GM20000 (cell line): ENCODE measurements at places on chromosomes 7 and 10.

DNA sequence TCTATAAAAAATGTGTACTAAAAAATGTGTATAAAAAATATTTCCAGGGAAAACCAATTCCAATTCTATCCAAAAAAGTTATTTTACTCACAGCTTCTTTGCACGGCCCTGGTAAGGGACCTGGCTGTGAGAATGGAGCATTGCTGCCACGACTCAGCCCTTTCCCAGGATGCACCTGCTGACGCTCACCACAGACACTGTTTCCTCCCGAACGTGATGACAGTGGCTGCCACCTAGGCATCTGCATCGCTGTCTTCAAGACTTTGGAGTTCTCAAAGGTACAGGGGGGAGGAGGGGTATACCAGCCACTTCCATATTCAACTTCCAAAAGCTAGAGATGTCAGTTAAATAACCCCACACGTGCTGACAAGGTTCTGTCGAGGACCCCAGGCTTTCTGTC is 23.9 kb upstream of the PTPRN2 start:
- DNase-seq, result no peak

DNA sequence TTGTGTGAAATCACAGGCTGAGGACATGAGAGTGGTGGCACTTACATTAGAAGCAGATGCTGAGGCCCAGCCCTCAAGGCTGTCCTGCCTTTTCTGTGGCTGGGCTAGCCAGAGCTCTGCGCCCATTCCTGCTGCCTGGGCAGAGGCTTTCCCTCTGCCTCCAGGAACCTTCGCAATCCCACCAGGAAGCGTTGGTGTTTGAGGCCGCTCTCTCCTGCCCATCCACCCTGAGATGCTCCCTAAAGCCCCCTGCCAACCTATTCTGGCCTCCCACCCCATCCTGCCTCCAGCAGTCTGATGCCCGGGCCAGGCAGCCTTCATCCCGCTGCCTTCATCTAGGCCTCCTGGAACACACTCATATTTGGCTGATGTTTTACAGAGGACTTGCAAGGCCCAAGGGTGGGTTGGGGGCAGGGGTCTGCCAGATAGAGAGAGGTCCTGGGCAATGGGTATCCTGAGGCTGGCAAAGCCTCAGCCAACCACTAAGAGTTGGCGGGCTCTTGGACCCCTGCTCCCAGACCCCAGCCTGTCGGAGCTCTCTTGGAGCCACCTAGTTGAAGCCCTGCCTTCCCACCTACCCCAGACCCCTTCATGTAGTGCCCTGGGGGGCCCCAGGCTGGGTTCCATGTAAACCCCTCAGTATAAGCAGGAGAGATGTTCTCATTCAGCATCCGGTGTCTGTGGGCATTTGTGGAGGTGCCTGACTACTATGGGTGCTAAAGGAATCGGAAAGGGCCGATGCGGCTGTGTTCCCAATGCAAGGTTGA is 32.7 kb downstream of the LDB3 start:
- DNase-seq, result no peak

DNA sequence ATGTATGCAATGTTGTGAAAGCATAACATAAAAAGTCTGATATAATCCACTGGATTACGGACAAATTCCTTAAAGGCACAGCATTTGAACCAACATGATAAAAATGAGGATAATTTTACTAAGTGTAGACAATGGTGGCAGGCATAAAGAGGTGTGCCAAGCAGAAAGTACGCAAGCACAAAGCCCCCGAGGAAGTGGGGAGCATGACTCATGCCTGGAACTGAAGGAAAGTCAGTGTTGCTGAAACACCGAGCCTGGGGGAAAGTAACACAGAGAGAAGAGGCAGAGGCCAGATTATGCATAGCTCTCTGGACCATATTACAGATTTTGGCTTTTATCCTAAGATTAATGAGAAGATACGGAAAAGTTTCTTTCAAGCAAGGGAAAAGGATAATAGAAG is 490.0 kb upstream of the PHF14 start:
- no peak for DNase-seq

DNA sequence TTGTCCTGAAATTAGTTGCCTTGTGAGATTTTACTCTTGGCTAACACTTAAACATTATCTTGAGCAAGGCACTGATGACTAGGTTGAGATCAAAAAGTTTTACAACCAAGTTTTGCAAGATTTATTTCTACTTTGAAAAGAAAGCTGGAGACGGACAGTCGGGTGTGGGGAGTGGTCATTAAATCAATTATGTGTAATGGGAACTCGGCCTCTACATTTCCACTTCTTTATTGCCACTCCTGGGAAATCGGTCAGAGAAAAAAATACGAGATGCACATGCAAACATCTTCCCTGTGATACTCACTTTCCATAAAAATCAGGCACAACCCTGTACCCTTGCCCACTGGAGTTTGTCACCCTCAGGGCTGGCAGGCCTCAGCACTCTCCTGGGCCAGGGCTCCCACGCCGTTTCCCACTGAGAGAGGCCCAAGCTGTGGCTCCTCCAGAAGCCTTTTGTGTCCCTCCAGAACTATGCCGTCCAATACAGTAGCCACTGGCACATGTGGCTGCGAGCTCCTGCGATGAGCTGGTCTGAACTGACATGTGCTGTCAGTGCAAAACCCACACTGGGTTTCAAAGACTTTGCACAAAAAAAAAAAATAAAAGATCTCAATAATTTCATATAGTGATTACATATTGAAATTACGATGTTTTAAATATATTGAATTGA is 7.5 kb upstream of the GPNMB start:
- no peak for DNase-seq

GRCh38 chr7:1229956-1230355 is 2.7 kb upstream of the UNCX start:
- DNase-seq, result no peak

DNA sequence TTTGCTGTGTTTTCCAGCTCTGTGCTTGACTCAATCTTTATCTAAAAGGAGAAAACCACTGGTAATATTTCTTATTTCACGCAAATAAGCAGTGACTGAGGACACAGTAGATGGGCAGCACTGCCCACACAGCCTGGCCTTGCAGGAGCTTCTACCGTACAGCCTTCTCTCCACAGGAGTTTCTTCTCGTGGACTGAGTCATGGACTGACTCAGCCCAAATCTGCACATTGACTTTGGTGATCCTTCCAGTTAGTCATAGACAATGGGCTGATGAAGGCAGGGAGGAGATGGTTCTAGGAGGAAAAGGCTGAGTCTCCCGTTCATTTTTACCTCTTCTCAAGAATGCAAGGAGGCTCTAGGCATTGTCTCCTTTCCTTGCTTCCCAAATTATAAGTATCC is 200.7 kb downstream of the RAPGEF5 start:
- no peak for DNase-seq

- DNase-seq, result no peak
Measured at GRCh38 chr10:130409331-130409730, 273.1 kb downstream of the GLRX3 start.

- DNase-seq, result no peak
Measured at GRCh38 chr10:133565441-133566294, at the start of gene SYCE1. SYCE1 (minus strand) TSS chr10:133565583; CDS start chr10:133565529, 54 bp downstream.

- no peak for DNase-seq
Measured at GRCh38 chr7:129041142-129042085, 13.5 kb downstream of the TNPO3 start.

- no peak for DNase-seq
Measured at GRCh38 chr10:13839430-13839990, 252.7 kb downstream of the PRPF18 start.

- DNase-seq, result no peak
Measured at GRCh38 chr7:33774762-33775523, 130.4 kb upstream of the BMPER start.

- DNase-seq, result no peak
Measured at GRCh38 chr10:37860494-37861190, 3.2 kb upstream of the ZNF248 start.

DNA sequence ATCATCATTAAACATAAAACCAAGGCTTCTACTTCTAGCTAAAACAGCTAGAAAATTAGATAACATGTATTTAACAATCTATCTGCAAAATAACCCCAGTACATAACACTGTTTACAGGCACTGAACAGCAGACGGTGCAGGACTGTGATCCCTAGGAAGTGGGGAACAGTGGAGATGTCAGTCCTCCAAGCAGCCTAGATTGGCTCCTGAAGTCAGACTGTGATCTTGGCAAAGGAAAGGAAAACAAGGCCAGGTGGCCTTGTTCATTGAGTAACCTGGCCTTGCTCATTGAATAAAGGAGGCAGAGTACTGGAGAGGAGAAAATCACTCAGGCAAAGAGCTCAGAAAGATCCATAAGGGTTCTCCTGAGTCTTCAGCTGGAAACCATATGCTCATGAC is 77.7 kb upstream of the DIP2C start:
- DNase-seq, result no peak

DNA sequence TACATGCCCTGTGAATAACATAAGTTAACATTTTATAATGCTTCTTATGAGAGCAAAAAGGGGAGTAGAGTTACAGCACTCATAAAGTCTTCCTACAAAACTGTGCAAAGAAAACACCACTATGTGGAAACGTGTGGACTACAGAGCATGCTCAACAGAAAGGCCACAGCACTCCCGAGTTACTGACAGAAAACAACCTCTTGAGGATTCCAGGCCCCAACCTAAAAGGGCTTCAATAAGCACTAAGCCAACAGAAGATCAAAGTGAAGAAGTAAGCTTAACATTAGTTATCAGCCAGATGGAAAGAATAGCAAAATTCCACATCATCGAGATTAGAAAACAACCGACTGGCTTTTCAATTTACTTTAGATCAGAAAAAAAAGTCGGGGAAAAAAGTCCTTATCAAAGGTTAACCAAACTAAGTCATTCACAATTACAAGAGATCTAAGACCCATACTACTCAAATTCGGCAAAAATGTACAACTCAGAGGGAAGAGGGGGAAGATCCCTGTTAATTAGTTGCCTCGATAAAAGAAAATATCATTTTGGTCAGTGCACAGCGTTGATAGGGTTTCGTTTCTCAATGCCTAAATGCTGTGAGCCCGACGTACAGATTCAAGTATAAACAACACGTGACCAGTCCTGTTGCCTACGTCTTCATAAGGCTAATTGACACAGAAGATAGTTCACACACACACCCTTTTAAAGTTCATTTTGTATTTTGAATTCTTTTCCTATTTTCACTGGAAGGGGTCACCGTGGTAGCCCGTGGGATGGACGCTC is 1.4 kb downstream of the KBTBD2 start:
- peak; percentile 61 for DNase-seq

DNA sequence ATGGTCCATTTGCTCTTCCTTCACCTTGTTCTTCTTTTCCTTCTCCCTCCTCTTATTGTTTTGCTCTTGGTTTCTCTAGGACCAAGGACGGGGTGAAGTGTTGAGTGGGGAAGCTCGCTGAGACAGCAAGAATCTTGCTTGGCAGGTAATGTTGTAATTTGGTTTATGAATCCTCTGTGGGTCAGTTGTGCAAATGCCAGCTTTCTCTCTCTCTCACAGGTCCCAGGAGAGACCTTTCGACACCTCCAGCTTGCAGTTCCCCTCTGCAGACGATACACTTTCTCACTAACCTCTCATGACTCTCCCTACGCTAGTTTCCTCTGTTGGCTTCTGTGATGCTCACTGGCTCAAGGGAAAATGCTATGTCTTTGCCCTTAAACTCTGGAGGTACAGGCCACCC is 77.0 kb downstream of the FRMD4A start:
- DNase-seq, result no peak

DNA sequence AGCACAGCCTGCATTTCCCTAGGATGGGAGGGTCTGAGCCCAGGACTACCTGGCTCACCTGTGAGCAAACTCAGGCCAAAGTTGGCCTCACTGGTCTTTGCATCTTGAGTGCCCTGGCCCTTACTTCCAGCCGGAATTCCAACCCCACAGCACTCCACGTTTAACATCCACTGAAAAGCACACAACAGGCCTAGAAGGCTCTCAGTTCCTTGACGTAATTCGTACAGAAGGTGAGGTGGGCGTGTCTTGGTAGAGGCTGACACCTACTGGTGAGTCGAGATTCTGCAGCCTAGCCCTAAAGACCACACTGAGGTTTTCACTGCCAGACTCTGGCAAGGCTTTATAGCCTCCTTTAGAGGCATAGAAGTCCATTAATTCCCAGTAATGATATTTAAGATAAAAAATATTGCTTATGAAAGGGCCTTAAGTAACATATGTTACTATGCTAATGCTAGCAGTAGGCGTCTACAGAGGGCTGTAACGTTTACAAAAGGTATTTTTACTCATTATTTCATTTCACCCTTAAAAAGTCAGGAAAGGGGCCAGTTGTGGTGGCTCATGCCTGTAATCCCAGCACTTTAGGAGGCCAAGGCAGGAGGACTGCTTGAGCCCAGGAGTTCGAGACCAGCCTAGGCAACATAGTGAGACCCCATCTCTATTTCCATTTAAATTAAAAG is 95.8 kb downstream of the HIP1 start:
- peak; percentile 84 for DNase-seq

GRCh38 chr7:85479918-85480643 is 293.2 kb upstream of the SEMA3D start:
- no peak for DNase-seq

DNA sequence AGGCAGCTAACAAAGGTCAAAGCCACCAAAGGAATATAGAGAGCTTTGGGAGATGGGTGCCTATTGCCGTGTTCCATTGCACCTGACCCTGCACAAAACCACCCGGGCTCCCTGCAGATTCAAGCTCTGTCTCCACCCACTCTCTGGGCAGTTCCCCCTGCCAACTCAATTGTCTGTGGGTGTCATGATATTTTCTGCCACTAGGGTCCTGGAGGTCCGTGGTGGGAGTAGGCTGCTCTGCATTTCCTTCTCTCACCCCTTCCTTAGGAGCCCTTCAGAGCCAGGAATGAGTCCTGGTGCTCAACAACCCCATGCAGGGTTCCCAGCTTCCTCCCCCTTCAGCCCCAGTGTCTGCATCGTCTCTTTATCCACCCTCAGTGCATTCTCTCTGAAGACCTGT is 34.1 kb downstream of the PNLIPRP2 start:
- DNase-seq, result no peak

GRCh38 chr7:45039106-45039505 is 39.1 kb downstream of the CCM2 start:
- no peak for DNase-seq

DNA sequence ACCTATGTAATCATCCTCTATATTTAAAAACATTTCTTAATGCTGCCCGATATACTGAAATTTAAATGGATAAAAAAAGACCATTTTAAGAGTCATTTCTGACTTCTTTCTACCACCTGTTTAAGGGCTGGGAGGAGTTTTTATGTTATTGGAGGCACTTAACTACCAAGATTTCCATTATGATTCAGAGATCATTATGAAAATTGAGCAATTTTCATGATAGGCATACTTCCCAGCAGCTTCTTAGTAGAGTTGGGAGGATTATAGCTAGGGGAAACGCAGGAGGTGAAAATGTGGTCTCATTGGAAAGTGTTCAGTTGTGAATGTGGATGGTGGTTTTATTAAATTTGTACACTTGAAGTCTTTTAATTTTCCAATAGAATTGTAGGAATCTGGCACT is 28.4 kb upstream of the FAM204A start:
- no peak for DNase-seq
